ENCODE measurements at places on chromosomes 2 and 18.

DNA sequence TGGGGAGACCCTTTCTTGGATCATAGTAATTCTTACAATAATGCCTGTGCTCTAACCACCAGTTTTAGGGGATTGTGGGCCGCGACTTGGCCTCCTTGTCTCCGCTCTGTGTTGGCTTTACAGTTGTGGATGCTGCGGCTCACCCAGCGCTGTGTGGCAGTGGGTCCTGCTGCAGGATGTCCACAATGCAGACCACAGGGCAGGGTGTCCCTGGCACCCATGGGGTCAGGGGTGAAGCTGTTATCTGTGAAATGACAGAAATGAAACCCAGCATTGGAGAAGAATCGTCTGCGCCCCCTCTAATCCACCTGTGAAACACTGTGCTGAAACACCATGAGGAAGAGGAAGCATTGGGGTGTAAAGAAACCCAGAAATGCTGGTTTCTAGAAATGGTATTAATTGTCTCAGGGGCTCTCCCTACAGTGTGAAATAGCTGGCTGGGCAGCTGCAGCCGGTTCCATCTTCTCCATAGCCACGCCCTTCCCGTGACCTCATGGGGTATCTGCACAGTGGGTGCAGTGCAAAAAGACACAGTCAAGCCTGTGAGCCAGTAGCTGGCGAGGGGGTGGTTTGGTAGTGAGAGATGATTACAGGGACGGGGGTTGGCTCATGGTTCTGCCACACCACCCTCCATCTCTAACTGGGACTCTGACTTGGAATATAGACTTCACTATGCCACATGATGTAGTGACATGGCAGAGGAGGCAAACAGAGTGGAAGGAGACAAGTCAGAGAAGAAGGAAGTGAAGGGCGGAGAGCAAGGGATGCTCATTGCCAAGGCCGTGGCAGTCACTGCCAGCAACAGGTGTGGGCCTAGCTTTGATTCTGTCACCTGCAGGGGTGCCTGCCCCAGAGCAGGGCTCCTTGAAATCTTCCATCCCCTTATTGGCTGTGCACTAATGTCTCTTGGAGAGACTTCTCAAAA, 16.2 kb downstream of the INPP4A start:
- DNase-seq = peak; percentile 71

DNA sequence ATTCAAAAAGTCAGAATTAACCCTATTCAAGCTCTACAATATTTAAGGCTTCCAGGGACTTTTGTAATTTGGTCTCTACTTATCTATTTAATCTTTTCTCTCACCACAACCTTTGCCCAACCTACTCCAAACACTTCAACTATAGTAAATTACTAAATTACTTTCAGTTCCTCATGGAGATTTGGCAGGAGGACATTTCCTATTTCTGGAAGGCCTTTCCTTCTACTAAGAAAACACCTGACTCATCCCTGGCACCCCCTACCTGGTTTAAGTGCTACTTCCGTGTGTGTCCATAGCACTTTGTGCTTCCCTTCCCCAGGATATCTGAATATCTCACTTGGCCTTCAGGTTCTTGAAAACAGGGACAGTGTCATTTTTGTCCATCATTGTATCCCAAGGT, 96.3 kb downstream of the UPP2 start:
- no peak for DNase-seq

DNA sequence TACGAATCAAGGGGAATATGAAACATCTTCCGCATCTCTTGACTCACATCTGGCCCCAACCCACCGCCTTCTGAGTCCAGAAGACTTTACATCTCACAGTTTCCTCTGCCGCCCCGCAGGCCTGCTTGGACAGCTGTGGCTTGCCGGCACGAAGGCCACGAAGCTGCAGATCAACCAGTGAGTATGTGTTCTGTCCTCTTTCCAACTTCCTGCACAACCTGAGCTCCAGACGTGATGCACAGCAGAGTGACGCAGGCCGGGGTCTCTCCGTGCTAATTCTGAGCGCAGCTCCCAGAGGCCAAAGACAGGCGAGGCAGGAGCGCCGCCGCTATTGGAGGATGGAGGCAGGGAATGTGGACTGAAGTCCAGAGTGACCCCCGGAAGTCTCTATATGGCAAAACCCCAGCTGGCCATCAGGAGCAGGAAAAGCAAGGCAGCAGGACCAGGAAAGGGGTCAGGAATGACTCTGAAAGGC, 93.5 kb downstream of the ZCCHC2 start:
- DNase-seq = no peak

- no peak for DNase-seq
Measured at GRCh38 chr2:233840520-233840919, 13.8 kb downstream of the HJURP start.

- no peak for DNase-seq
Measured at GRCh38 chr2:140597205-140597604, 1533.6 kb downstream of the LRP1B start.

GRCh38 chr2:189318761-189319160, 122.5 kb upstream of the WDR75 start:
- no peak for DNase-seq

GRCh38 chr2:129087133-129087813, 768.6 kb upstream of the HS6ST1 start:
- DNase-seq = no peak

DNA sequence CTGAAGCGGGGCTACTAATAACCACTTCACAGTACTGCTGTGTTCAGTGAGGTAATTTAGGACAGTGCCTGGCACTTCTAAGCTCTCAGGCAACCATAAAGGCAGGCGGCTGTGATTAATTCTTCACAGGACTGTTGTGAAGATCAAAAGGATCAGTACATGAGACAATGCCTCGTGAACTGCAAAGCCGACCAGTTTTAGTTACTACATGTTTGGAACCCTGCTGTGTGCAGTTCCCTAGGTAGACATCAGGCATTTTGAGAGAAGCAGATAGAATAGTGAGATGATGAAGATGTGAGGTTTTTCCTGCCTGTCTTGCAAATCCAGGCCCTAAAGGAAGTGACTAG, 19.1 kb downstream of the EFHD1 start:
- no peak for DNase-seq
